Left lung (tissue), 14 donors: ENCODE measurements at places on chromosomes 7 and 10. TPM values are rescaled to one million over a fixed set of nuclear protein-coding genes. Genes with fewer than 3 reads are reported as not detected.
A peak's percentile ranks its signal among the peaks of the same experiment; 100 is the strongest.

GRCh38 chr10:63757067-63757466, 235.9 kb downstream of the REEP3 start:
- DNase-seq = no peak

LIPK gene
- polyA plus RNA-seq = not detected

C10orf67 gene
- polyA plus RNA-seq = 0.48 TPM

- no peak for DNase-seq
Observed at GRCh38 chr7:28419716-28420115, 7.4 kb downstream of the CREB5 start.

GRCh38 chr10:48506147-48506917, 98.5 kb downstream of the ARHGAP22 start:
- DNase-seq = no peak

GPR37 gene
- polyA plus RNA-seq = 5.4 TPM

GRCh38 chr7:81604075-81604807, 165.6 kb downstream of the HGF start:
- no peak for DNase-seq

GRCh38 chr10:983971-984655, 4.1 kb upstream of the GTPBP4 start:
- no peak for DNase-seq

DNA sequence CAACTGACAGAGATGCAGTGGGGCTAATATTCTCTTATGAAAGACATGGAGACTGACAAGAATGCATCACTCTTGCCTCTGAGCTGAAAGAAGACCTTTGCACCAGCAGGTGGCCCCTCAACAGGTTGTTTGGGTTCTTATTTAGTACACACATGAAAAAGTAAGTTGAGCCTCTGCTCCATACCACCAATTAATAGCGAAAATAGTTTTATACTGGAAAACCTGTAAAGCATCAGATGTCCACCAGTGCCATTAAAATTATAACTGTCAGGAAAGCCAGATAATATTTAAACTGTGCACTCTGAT, 26.3 kb upstream of the FAM13C start:
- DNase-seq = no peak

- no peak for DNase-seq
Observed at GRCh38 chr7:111113263-111114017, 22.5 kb downstream of the LRRN3 start.

DNA sequence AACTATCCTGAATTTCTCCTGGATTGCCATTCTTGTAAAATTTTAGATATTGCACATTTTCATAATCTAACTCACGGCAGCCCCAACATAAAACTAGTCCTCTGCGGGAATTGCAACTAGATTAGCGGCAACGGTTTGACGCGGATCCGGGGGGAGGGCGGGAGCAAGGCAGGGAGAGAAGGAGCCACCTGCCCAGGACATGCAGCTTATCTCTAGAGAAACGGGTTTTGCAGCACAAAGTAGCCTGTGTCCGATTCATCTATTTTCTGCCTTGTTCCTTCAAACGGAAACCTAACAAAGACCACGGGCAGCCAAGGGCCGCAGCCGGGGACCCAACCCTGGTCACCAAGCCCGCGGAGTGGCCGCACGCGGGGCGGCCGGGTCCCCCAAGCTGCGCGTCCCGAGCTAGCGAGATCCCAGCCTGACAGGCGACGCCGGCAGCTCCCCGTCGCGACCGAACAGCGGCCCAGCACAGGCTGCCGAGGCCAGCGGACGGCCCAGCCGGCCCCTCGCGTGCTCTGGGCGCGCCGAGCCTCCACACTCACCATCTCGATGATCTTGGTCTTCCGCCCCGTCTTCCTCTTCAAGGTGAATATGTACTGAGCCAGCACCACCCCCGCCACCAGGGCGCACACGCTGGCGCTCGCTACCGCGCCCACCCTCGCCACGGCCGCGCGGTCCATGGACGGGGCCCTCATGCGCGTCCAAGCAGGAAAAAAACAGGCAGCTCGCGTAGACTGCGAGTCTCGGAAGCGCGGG, at the start of gene NT5C3A:
Gene NT5C3A, minus strand, starts transcription at position 754 of the 759 bp plus-strand sequence. Its CDS starts 71 bp downstream, at position 683.
- DNase-seq = peak; percentile 42

TMEM254 gene
- 41.1 TPM for polyA plus RNA-seq

INHBA gene
- 0.89 TPM for polyA plus RNA-seq

DNA sequence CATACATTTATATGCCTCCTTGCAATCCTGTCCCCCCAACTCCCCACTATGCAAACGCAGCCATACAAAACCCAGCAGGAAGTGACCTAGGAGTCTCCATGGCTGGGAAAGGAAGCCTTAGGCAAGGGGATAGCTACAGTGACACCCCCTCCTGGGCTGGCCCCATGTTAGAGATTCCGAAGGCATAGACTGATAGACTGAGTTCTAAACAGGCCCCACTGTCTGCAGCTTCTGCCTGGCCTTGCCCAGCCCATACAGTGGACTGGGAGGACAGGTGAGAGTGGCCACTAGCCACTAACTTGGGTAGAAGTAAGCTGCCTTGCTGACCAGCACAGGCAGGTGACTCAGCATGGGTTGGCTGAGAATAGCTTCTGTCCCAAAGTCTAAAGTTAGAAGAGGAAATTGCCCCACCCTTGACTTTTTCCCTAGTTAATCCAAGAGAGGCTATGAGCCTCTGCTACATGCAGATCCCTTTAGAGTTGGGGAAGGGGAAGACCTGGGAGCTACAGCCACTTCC, 106.3 kb downstream of the C10orf105 start:
- DNase-seq = peak; percentile 51

GRCh38 chr7:30683816-30684215, 1.6 kb upstream of the CRHR2 start:
- no peak for DNase-seq

GRCh38 chr7:93964813-93965212, 39.3 kb downstream of the BET1 start:
- no peak for DNase-seq

CACNB2 gene
- polyA plus RNA-seq = 11.7 TPM

GJD4 gene
- polyA plus RNA-seq = not detected

DNA sequence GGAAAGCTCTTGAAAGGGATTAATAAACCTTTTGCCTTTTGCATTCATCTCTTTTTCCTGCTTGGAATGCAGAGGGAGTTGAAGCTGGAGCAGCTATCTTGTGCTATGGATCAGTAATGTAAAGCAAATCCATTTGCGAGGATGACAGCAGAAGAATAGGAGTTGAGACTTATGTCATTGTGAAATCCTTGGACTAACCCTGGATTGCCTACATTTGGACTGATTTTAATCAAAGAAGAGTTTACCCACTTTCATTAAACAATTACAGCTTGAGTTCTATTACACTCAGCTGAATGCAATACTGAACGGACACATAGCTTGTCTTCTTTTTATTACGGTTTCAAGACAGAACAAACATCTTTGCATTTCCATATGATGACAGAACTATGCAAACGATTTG, 362.3 kb downstream of the PHF14 start:
- DNase-seq = no peak

GRCh38 chr7:13336227-13336626, 648.8 kb downstream of the ARL4A start:
- no peak for DNase-seq

DNA sequence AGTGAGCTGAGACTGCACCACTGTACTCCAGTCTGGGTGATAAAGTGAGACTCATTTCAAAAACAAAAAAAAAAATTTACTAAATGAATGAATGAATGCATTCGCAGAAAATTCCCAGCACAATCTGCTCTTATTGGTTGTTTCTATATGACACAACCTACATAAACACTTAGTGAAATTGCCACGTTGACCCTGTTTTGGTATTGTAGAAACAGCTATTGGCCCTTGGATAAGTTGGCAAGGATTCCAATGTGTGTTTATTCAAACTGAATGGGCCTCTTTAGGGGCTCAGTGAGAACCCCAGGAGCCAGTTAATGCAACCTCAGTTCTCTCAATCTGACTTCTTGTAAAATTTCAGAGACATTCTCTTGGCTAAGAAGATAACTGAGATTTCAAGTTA, 66.0 kb downstream of the HHEX start:
- DNase-seq = no peak

DNA sequence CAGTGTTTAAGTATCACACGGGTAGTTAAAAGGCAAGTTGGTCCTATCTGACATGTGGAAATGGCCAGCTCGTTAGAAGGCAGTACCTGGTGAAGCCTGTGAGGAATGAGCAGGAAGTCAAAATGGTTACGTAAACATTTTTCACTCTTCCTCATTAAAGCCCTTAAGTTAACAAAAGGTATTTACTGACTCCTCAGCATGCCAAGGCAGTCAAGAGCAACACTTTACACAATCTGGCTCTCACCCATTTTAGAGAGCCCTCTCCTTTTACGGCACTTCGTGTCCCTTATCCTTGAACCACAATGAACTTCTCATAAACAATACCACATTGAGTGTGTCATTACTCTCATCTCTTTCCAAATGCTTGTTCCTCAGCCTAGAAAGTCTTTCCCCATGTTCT, 11.0 kb upstream of the RSBN1L start:
- DNase-seq = peak; percentile 74

DNA sequence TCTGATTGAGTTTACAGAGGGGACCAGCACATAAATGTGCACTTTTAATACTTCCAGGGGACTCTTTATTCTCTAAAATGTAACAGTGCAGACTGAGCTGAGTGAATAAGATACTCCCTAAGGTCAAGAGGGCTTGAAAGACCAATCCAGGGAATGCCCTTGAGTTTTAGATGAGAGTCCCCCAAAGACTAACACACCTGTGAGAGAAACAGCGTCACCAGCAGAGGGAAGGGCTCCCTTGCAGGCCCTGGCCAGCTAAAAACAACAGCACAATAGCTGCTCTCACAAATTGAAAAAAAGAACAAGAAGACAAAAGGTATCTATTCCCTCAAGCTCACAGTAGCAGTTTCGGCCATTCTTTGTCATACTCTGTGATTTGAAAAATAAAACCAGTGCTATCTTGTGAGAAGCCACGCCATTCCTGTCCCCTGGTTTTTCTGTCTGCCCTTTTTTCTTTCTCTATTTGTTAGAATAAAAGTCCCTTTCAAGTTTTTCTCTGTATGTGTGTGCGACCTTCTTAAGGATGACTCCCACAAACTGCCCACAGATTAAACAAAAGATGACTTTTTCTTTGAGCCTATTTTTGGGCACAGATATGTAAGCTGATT, 230.4 kb upstream of the BMPER start:
- no peak for DNase-seq

ANKRD1 gene
- polyA plus RNA-seq = not detected

DNA sequence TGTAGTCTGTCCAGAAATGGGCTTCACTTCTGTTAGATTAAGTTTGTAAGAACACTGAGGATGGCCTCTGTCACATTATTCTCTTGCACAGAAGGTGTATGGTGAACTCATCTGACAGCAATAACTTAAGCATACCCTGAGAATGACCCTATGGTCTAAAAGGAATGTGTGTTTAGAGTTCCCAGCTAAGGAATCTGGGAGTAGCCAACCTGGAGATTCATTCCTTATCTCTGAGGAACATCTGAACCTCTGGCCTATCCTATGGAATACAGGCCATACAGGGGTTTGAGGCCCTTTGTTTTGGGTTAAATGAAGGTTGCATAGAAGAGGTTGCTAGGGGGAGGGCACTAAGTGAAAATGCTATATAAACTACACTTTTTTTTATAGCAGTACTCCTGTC, 41.4 kb downstream of the LAMB4 start:
- DNase-seq = no peak

- no peak for DNase-seq
Observed at GRCh38 chr10:89645742-89646172, 715 bp upstream of the PANK1 start.

GRCh38 chr7:131105799-131106680, 221.6 kb upstream of the MKLN1 start:
- DNase-seq = peak; percentile 96

TMEM139 gene
- polyA plus RNA-seq = 6.3 TPM

CNPY1 gene
- polyA plus RNA-seq = not detected

DNA sequence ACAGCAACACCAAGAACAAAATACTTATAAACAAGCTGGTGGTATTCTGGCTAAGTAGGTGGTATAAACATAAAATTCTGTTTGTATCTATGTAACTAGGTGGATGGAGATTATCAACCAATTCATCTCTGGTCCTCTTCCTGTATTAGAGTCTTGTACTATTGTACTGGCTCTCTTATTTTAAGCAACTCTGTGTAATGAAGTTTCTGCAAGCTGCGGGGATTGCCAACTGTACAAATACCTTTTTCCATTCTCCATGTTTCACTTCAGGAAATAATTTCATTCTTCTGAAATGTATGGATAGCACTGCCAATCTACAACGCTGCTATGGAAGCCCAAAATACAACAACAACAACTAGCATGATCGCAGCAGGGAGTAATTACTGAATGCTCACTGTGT, 44.8 kb downstream of the JAZF1 start:
- DNase-seq = no peak

LIPJ gene
- 0.23 TPM for polyA plus RNA-seq

- DNase-seq = no peak
Observed at GRCh38 chr7:117095055-117095454, 141.8 kb downstream of the ST7 start.

DNA sequence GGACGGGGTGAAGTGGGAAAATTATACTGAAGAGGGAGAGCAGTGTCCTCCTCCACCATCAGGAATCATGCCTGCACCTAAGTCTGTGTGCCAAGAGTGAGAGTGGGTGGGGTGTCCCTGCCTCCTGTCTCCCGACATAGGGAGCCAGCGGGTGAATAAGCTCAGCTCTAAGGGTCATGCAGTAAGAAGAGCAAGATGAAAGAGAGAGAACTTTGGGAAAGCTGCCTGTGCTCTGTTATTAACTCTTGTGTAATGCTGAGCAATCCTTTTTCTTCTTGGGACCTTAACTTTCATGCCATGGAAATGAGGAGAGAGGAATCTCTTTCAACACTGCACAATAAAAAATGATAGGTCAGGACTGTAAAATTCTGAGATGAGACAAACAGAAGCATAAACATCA, 7.9 kb upstream of the TCAF1 start:
- DNase-seq = no peak

TSPAN12 gene
- 43.5 TPM for polyA plus RNA-seq

- DNase-seq = no peak
Observed at GRCh38 chr10:19412531-19412930, 363.9 kb downstream of the MALRD1 start.

RAB19 gene
- 1.7 TPM for polyA plus RNA-seq
